ENCODE measurements at places on chromosomes 16 and 17. TPM values are rescaled to one million over a fixed set of nuclear protein-coding genes. Genes with fewer than 3 reads are reported as not detected.

CCL4L2 gene
- total RNA-seq, result not detected

IGF2BP1 gene
- 0.85 TPM for total RNA-seq

KRT9 gene
- not detected for total RNA-seq

EFTUD2 gene
- 154 TPM for total RNA-seq

KRT28 gene
- not detected for total RNA-seq

THAP11 gene
- 64.0 TPM for total RNA-seq

SLC5A11 gene
- 0.17 TPM for total RNA-seq

HS3ST3B1 gene
- 1.4 TPM for total RNA-seq

CCL15 gene
- not detected for total RNA-seq

KRT20 gene
- total RNA-seq, result not detected

C17orf107 gene
- 0.68 TPM for total RNA-seq

SLC4A1 gene
- total RNA-seq, result not detected

NUP88 gene
- 106 TPM for total RNA-seq

TOM1L2 gene
- 21.6 TPM for total RNA-seq

HIGD1B gene
- total RNA-seq, result not detected

DNA sequence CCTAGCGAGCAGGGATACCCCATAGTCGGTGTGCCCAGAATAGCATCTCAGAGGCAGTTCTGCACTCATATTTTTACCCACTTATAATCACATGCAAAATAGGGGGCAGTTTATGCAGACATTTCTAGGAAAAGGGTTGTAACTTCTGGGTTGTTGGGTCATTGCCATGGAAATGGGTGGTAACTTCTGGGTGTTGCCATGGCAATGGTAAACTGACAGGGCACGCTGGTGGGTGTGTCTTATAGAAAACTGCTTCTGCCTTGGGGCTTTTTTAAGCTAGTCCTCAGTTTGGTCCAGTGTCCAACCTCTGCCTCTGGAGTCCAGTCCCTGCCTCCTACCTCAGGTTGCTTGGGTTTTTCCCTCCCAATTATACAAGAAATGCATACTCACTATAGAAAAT is 7.4 kb upstream of the SPAG9 start:
- DNase-seq, result no peak

DNA sequence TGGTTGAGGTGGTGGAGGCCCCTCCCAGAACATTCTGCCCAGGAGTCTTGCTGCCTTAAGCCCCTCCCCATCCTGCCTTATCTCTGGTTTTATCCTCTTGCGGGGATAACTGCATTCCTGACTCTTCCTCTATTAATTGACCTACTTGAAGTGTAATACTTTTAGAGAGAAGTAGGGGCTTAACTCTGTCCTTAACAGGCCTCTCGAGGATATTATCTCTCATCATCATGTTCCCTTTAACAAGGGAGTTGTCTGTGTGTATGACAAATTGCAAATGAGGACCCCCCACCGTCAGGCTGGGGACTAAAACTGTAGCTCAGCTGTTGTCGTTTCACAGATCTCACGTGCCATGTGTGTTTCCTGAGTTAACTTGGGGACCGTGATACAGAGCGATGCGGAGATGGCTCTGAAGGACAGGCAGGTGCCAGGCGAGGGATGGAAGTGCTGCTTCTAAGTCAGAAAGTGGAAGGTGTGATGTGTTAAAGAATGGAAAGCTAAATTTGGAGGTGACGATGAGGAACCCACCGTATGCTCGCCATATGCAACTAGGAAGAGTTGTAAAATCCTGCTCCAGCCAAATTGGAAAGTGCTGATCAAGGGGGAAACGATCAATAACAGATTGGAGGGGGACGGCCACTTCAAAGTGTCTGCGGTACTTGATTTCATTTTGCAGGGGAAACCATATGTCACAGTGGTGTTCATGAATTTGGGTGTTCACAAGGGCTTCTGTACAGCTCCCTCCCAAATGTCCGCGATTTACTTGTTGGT is 106.3 kb downstream of the RPTOR start:
- DNase-seq, result no peak

- no peak for DNase-seq
Observed at GRCh38 chr17:74097450-74098135, 105.9 kb upstream of the RPL38 start.

DNA sequence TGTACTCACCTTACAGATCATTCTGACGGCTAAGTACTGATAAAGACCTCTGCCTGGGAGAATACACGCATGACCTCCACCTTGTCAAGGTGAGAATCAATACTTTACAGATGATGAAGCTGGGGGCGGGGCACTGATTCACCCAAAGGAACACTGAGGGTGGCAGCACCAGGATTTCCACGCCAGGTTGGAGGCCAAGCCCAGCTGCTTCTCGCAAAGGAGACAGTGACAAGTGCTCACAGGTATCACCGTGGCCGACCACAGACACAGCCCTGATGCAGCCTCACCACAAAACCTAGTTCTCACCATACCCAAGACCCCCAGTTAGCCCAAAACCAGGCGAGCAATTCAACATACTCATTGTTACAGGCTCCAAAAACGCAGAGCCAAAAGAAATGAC is 434.2 kb downstream of the SOX9 start:
- no peak for DNase-seq

GRCh38 chr17:44914698-44915271 is 515 bp downstream of the GFAP start:
- no peak for DNase-seq

DNA sequence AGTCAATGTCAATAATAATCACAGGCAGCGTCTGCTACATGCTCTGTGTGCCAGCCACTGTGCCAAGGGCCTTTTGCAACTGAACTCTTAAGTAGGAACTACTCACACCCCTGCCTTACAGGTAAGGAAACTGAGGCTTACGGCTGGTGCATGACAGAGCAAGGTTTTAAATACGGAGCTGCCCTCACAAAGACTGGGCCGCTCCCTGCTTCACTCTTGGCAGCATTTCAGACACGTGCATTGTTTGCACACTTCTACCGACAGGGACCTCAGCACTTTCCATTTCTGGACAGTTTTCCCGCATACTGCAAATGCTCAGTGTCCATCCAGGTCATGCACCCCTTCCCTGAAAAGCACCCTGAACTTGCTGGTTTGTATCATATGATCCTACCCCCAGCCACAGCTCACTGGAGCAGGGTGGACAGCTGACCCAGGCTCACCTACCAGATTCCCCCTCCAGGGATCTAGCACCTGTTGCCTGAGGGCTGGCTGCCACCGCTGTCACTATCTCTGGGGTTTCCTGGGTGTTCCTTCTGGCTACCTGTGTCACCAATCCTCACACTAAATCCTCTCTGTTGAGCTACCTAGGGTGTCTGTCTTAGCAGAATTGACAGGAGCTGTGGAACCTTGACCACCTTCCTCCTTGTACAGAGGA is 142.9 kb downstream of the C16orf78 start:
- DNase-seq, result no peak

- DNase-seq, result no peak
Observed at GRCh38 chr17:40986920-40987319, 2.8 kb upstream of the KRT40 start.

- no peak for DNase-seq
Observed at GRCh38 chr16:68372381-68372720, 61.5 kb downstream of the PRMT7 start.

GRCh38 chr16:73434621-73435020 is 386.7 kb upstream of the ZFHX3 start:
- DNase-seq, result no peak

- DNase-seq, result peak; percentile 97
Observed at GRCh38 chr17:8186787-8187516, 3.0 kb downstream of the BORCS6 start.

DNA sequence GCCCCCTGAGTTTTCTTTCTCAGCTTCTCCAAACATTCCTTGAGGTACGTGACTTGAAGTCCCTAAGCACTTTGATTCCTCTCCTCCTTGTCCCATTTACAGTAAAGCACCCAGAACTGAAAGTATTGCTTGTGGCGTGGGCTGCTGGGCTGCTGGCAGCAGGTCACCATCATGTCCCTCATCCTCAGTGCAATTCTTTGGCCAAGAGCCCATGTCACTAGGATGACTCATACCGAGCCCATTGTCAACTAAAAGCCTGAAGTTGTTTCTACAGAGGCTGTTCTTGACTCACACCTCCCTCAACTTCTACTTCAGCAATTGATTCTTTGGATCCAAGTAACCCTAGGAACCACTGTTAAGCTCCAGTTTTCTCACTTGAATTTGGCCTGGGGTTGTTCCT is 54.3 kb downstream of the KPNA2 start:
- DNase-seq, result peak; percentile 74

GRCh38 chr16:77403732-77404131 is 31.1 kb downstream of the ADAMTS18 start:
- peak; percentile 32 for DNase-seq
